Brain microvascular endothelial cell (primary cell): ENCODE measurements at places on chromosomes 4 and X.

GRCh38 chr4:185576962-185577950, 41.9 kb upstream of the PDLIM3 start:
- DNase-seq = no peak

DNA sequence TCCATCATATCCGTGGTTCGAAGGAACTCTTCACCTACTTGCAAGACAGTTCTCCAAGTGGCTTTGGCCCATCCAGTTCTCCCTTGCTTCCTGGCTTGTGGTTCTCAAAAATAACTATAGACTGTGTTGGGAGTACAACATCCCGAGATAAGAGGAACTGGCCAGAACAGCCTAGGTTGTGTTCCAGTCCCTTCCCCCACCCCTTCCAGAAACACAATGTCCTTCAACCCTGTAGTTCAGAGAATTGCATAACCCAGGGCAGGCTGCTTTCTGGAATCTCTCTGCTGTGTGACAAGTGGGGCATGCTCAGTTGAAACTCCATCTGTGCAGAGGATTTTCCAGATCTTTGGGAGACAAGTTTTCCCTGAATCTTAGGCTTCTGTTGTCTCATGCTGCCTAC, 206.5 kb downstream of the PCDH10 start:
- no peak for DNase-seq

GRCh38 chrX:10360116-10360515, 203.3 kb downstream of the CLCN4 start:
- DNase-seq = no peak

DNA sequence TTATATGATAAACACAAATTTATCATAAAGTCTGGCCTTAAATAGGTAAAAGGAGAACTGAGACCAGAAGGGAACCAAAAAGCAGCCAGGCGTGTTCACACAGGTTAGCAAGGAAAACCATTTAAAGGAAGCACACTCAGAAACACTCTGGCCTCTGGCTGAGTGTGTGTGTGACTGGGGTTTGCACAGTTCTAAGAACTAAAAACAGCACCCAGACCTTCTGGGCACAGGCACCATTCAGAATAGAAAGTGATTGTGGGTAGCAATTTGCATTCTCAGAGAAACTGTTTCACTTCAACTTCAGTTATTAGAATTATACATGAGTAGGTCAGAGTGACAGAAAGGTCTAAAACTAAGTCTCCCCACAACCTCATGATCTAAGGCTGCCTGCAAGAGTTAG, 10.0 kb downstream of the GPR82 start:
- no peak for DNase-seq

- DNase-seq = peak; percentile 89
Observed at GRCh38 chrX:154368630-154369448, 5.6 kb downstream of the FLNA start.

- no peak for DNase-seq
Observed at GRCh38 chr4:85151786-85152185, 185.3 kb upstream of the WDFY3 start.

- DNase-seq = no peak
Observed at GRCh38 chrX:23035493-23035892, 35.7 kb downstream of the DDX53 start.

GRCh38 chr4:54669831-54670230, 12.1 kb downstream of the KIT start:
- no peak for DNase-seq

GRCh38 chr4:163665521-163666331, 171.2 kb downstream of the TMA16 start:
- DNase-seq = no peak

GRCh38 chr4:24646798-24647460, 62.6 kb upstream of the DHX15 start:
- DNase-seq = no peak

DNA sequence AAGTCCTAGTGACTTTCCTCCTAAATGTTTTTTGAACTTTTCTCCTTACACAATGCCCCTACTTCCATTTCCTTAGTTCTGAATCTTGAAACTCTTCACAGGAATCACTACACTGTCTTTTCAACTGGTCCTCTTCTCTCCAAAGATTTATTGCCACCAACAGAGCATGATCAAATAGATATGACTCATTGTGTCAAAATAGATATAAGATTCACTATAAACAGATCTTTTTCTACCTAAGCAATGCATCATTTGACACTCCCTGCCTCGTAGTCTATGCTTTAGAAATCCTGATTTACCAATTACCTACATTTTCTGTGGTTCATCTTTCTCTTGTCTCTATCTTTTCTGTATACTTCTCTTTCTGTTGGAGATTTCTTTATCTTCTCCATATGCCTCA, 789.6 kb upstream of the SLIT2 start:
- no peak for DNase-seq

- DNase-seq = no peak
Observed at GRCh38 chr4:102143433-102143832, 201.8 kb downstream of the SLC39A8 start.

DNA sequence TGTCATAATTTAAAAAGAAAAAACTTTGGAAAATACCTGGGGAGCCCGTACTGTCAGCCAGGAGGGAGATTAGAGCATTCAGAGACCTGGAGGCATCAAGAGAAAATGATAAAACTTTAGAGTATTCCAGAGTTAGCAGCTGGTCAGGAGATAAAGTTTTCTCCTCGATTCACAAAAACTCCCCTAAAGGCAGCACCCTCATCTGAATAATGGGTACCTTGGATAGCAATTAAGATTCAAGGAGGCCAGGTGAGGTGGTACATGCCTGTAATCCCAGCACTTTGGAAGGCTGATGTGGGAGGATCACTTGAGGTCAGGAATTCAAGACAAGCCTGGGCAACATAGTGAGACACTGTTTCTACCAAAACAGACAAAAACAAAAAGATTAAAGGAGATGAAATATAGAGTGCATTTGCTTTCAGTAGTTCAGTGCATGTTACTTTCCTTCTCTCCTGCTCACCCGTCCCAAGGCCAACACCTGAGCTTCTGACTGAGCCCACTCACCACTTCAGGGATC, 18.6 kb upstream of the RAB40A start:
- DNase-seq = no peak

DNA sequence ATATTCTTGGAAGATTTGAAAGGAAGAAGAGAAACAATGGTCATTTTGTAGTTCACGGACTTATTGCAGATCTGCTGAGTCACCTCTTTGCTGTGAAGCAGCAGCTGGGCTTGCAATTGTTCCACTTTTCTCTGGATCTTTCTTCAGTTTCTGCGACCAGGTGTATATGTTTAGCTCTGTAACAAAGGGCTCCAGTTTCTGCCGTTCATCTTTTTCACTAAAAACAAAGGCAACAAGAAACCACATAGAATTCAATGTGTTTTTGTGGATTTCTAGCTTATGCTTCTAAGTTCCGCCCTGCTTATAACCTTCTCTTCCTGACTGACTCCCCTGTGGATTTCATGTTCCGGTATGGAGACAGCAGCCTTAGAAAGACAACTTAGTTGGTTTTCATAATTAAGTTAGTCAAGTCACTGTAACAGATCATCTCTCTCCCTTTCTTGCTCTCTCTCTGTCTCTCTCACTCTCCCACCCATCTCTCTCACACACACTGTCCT, 121.6 kb upstream of the EPHA5 start:
- peak; percentile 14 for DNase-seq

DNA sequence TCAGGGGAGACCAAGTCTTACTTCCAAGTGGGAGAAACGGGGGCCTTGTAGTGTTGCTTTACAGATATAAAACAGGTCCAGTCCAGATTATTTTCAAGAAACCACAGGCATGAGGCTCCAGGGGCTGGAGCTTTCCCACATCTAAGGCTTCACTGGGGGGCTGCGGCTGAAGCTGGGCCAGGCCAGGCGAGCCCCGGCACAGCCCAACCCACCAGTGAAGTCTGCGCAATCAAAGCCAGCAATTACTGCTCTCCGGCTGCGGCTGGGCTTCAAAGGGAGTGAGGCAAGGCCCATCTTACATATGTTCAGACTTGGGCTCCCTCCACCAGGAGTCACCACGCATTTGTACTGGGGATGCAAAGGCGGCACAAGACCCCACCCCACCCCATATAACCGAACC, 61.7 kb downstream of the HADH start:
- DNase-seq = no peak
